NCI-H526 treated with DMSO at 0.1 percent for 48 hours (cell line): ENCODE measurements at places on chromosomes 4 and X.

GRCh38 chrX:132737743-132738142, 220.7 kb downstream of the HS6ST2 start:
- DNase-seq: no peak

GRCh38 chrX:100593126-100593525, 8.4 kb downstream of the TNMD start:
- no peak for DNase-seq

- DNase-seq: no peak
Observed at GRCh38 chr4:72895408-72895807, 174.1 kb downstream of the COX18 start.

GRCh38 chrX:153685751-153686696, 1.7 kb upstream of the SLC6A8 start:
- DNase-seq: no peak

DNA sequence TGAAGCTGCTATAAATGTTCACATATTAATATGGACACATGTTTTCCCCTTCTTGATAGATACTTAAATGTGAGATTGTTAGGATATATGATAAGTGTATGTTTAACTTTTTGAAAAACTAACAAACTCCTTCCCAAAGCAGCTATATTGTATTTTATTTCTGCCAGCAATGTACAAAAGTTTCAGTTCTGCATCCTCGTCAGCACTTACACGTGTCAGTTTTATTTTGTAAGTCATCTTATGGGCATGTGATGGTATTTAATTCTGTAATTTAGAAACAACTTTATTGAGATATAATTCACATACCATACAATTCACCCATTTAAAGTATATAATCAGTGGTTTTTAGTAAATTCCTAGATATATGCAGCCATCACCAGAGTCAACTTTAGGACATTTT, 31.6 kb downstream of the RAPGEF2 start:
- DNase-seq: no peak

DNA sequence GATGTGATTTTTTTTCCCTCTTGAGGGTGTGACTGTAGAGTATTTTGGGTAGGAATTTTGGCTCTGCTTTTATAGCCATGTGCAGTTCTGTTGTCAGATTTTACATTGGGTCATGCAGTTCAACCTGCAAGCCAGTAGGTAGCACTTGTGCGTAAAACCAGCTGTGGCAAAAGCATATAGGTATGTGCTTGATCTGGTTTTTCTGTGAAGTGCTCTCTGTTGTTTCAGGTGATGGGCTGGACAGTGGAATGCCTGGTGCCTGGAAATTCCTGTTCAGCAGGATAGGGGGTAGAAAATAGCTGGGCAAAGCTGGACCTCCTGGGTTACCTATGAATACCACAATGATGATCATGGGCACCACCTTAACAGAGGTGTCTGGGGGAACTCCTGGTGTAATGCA, 584.2 kb upstream of the PCDH10 start:
- DNase-seq: no peak
